NCI-H774 (cell line): ENCODE measurements at places on chromosomes 4 and X.

DNA sequence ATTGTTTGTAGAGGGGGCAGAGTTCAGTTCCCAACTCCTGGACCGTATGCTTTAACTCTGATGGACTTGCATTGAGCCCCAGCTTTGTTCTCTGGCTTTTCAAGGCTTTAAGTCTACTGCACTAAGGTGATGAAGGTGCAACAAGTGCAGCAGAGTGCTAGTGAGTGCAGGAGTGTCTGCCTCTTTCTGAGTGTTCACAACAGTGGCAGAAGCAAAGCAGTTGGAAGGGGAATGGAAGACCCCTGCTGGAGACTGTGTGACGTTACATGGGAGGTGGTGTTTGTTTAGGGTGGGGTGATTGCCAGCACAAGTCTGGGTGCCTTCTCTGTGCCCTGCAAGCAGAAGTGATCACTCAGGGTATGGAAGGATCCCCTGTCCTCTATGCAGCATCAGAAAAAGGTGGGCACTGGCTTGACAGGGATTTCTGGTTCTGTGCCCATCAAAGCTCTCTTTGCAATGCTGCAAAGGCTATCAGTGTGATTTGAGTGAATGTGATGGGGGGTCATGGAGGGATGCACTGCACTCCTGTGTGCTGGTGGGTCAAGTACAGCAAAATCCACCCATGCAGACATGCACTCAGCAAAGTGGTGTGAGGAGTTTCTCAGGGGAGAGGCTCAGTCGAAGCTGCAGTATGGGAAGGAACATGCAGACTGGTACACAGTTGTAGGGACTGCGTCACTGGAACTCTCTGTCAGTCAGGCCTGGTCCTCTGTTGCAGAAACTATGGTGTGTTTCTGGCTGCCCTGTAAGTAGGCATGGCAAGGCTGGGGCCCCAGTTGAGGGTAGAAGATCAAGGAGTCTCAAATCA, 70.9 kb upstream of the UGT2B7 start:
- DNase-seq = no peak

- DNase-seq = no peak
These were observed 82.9 kb downstream of the PDK3 start for GRCh38 chrX:24547961-24548360.

- DNase-seq = no peak
These were observed 57.6 kb downstream of the RFC1 start for GRCh38 chr4:39308611-39309010.

GRCh38 chr4:101147283-101147682, 200.0 kb downstream of the PPP3CA start:
- no peak for DNase-seq

DNA sequence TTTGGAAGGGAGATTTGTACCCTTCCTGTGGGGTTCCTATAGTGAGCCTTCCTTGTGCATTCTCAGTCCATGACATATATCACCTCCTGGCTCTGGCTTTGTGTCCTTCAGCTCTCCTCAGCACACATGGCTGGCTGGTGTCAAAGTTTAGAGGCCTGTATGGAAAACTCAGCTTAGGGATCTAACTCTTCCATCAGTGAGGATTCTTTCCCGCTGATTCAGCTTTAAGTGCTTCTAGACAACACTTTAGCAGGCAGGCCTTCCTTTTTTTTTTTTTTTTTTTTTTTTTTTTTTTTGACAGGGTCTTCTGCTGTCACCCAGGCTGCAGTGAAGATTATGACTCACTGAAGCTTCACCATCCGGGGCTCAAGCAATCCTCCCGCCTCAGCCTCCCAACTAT, 84.2 kb downstream of the NPNT start:
- no peak for DNase-seq

GRCh38 chrX:8627796-8628195, 104.1 kb downstream of the ANOS1 start:
- DNase-seq = no peak

DNA sequence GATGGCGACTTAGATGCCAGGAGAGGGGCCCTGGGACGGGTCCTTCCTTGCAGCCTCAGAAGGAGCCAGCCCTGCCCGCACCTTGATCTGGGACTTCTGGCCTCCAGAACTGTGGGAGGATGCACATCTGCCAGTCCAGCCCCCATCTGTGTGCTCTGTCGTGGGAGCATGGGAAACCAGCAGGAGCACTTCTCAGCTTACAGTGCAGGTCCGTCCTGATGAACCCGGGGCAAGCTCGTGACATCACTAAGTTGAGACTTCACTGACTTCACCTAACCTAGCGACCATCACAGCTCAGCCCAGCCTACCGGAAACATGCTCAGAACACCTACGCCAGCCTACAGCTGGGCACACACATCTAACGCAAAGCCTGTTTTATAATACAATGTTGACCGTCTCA, 38.1 kb downstream of the ABLIM2 start:
- no peak for DNase-seq

DNA sequence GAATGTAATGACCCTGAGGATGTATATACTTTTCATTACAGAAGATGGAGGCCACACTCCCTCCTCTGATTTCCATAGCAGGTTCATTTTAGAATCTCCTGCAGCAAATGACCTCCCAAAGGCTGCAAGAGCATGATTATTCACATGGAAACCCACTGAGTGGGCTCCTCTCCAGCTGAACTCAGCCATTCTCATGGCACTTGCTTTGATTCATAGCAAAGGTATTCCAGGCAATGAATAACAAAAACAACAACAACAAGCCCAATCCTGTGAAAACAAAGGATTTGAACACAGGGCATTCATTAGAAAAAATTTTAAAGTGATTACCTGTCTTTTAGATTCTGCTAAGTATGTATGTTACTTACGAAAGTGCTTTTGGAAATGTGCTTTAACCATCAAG, 894.0 kb upstream of the FRG1 start:
- no peak for DNase-seq

DNA sequence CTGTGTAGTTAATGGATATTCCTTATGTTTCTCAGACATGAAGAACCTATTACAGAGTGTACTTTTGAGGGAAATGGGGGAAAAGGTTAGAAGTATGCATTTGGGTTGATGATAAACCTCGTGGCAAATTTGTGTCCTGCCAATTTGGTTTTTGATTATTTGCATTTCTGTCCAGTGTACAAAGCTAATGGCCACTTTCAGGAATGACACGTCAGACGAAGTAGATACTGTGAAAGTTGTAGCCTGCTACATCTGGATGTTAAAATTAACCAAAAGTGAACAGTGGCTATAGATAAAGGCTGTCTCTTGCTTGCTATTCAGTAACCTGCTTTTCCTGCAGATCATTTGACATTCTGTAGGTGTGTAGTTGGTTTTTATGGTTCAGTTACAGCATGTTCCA, 1.0 kb downstream of the PRDX4 start:
- no peak for DNase-seq

GRCh38 chrX:103849558-103849957, 17.5 kb upstream of the RAB9B start:
- no peak for DNase-seq

- DNase-seq = no peak
These were observed 23.2 kb upstream of the ADD1 start for GRCh38 chr4:2820216-2820982.

- no peak for DNase-seq
These were observed 335.0 kb upstream of the GALNTL6 start for GRCh38 chr4:171478181-171478580.

GRCh38 chrX:19953145-19953544, 37.7 kb downstream of the BCLAF3 start:
- no peak for DNase-seq

DNA sequence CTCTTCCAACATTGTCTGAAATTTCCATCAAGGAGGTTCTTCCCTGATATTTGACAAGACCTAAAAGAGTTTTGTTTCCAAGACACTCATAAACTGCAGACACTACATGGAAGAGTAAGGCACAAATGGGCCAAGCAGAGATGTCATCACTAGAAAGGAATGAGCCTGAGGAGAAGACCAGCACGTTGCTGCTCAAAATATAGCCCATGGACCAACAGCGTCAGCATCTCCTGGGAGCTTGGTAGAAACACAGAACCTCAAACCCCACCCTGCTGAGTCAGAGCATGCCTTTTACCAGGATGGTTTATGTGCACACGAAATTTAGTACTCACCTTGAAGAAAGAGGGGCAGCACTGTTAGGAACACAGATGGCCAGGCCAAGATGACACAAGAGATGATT, 128.7 kb upstream of the MID1 start:
- no peak for DNase-seq

- DNase-seq = no peak
These were observed 35.8 kb downstream of the PSAPL1 start for GRCh38 chr4:7398788-7399439.

- DNase-seq = peak; percentile 43
These were observed 28.4 kb upstream of the RPS6KA6 start for GRCh38 chrX:84216406-84216805.

GRCh38 chr4:152850377-152850776, 70.6 kb downstream of the ARFIP1 start:
- DNase-seq = no peak

DNA sequence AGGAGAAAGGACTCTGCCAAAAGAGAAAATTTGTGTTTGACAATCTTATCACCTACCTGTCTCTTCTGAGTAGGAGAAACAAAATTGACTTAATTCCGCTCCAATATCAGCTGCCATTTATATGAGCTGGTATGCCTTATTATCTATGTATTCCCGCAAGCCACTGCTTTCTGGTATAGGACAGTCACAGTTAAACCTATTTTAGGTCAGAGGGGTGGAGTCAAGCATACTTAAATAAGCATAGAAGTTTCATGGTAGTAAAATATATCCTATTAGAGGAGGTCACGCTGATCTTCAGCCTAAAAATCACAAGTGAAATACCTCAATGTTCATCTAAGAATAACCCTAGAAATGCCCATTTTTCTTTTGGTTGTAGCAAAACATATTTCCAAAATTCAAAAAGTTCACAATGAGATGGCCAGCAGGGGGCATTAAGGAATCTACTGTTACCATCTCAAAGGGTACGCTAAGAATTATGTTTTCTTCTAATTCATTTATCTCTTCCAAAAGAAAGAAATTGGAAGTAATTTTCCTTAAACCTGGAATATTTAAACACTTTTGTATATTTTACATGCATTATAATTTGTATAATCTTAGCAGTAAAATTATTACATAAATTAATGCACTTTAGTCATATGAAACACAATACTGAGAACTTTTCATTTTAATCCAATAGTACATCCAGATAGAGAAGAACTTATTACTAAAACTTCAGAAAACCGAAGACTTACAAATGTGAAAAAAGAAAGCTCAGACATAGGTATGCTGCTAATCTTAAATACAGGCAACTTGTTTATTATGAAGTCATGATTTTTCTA, 10.5 kb downstream of the PPAT start:
- DNase-seq = no peak

DNA sequence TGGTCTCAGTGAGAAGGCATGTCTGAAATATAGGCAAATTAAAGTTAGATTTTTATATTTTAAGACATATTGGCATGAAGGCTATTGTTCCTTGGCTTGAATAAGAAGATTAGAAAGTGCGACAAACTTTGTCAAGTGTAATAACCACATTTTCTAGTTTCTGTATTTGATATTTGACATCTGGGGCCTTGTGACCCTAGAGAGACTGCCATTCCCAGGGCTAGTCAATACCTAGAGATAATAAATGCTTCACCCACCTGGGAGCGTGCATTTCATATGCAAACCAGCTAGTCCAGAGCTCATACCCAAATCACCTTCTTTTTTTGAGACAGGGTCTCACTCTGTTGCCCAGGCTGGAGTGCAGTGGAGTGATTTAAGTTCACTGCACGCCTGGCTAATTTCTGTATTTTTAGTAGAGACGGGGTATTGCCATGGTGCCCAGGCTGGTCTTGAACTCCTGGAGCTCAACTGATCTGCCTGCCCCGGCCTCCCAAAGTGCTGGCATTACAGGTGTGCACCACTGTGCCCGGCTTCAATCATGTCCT, 62.6 kb downstream of the COQ2 start:
- DNase-seq = no peak

GRCh38 chr4:125322366-125322730, 7.6 kb downstream of the FAT4 start:
- no peak for DNase-seq

DNA sequence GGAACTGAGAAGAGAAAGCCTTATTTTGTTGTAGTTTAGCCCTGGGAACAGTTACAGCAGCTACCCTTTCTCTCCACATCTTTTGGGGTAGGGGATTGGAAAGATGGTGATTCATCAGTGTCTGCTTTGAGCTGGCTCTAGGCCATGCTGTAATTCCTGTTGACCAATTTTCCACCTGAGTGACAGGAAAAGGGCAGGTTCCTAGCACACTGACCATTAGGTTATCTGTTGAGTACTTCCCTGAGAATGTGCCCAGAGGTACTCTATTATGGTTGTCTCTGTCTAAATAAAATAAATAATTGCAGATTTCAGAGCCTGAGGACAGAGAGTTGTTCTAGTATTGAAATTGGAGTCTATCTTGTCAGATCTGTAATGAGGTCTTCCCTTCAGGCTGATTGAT, 109.0 kb downstream of the ENOX2 start:
- DNase-seq = peak; percentile 37

- DNase-seq = no peak
These were observed 541.3 kb downstream of the GBA3 start for GRCh38 chr4:23234018-23234417.

DNA sequence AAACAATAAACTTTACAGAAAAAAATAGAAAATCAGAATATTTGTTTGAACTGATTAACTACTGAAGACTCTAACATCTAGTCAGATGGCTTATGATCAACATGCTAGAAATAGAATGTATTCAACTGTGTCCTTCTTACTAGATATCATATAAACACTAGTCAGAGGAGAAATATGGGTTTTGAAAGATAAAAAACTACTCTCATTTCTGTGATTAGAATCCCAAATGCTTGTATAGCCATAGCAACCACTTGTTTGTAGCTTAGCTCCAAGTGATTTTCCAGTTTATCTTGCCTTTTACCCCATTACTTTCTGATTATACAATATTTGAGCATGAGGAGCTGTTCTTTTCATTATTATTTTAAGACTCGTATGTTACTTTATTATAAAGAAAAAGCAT, 31.2 kb downstream of the USP38 start:
- DNase-seq = no peak

DNA sequence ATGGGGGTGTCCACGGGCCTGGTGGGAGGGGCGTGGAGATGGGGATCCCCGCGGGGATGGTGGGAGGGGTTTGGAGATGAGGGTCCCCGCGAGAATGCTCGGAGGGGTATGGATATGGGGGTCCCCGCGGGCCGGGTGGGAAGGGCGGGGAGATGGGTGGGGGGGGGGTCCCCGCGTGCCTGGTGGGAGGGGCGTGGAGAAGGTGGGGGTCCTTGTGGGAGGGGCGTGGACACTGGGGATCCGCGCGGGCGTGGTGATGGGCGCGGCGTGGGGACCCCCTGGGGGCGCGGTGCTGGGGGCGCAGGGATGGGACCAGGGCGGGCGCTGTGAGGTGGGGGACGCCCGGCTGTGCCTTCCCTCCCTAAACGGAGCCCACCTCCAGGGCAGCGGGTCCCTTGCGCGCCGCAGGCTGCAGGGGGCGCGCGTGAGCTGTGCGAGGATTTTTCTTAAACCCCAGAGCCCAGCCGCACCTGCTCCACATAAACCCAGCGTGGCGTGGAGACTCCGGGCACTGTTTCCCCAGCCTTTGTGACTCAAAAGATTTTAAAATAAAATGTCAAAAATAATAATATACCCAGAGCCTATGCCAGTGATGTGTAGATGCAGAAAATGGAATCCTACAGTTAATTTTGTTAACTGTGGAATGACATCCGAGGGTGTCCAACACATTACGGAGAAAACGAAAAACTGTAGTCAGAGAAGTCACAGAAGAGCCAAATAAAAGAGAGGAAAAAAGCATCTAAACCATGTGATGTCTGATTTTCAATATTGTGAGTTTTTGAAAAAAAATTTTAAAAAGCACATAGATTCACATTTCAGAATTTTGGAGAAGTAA, 1.5 kb upstream of the ASMTL start:
- DNase-seq = no peak

- DNase-seq = no peak
These were observed 34.8 kb downstream of the CCDC149 start for GRCh38 chr4:24877868-24878635.

- DNase-seq = peak; percentile 50
These were observed 64.6 kb downstream of the COX7B2 start for GRCh38 chr4:46844325-46844917.
